Skeletal muscle cell (primary cell): ENCODE measurements at places on chromosomes 1 and 21.

DNA sequence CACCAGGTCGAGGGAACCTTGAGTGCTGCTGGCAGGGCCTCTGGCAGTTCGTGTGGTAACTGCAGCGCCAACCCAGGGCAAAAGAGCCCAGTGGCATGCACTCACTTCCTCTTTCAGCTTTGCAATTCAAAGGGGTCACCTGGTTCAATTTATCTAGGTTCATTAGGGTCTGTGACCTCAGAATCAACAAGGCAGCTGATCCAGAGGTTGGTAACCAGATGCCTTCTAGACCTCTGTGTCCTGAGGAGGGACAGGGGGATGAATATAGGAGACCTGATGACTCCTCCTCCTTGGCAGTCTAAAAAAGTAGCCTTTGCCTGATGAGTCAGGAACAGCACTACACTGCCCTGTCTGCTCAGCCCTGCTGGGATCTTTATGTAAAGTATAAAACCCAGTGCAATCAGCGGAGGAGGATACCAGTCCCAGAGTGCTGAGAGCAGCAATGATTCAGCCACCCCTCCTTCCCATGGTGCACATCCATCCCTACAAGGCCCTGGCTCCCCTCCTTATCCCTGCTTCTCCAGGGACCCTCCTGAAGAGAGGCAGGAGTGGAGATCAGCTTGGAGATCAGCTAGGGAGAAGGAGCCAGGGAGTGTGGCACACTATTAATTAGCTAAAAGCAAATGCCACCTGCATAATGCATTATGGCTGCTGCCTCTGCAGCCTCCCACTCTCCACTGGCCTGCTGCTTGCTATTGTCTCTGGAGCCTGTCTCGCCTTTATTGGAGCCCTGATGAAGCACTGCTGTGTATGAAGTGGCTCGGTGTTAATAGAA is 11.2 kb upstream of the FMOD start:
- DNase-seq: no peak

GRCh38 chr1:245383396-245384330 is 228.9 kb downstream of the KIF26B start:
- DNase-seq: no peak

DNA sequence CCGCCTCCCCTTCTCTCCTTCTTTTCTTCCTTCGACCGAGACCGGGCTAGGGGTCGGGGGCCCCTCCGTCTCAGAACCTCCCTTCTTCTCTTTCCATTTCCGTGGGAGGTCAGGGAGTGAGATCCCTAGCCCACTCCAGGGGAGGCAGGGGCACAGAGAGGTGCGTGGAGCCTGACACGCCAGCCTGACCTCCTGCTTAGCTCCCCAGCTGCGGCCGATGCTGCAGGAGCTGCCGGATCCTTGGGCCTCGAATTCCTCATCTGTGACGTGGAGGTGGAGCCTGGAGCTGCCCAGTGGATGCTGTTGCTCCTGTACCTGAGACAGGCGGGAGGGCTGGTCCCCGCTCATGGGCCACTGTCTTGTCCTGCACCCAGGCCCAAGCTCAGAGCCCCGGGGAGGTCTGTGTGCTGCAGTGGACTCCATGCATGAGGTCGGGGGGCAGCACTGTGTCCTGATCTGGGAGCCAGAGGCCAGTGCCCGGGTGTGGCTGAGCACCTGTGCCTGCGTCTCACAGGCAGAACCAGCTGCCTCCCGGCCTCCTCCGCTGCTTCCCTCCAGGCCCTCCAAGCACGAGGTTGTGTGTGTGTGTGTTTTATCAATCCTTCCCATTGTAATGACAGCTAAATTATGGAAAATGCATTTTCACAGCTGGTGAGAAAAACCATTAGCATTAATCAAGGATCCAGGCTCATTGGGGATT is 55.3 kb upstream of the TTC34 start:
- DNase-seq: no peak

GRCh38 chr1:53327182-53327913 is 522 bp downstream of the LRP8 start:
- DNase-seq: no peak

- DNase-seq: no peak
Observed at GRCh38 chr21:27643326-27643725, 676.4 kb upstream of the ADAMTS5 start.

- no peak for DNase-seq
Observed at GRCh38 chr1:63316984-63317816, 5.2 kb upstream of the FOXD3 start.

DNA sequence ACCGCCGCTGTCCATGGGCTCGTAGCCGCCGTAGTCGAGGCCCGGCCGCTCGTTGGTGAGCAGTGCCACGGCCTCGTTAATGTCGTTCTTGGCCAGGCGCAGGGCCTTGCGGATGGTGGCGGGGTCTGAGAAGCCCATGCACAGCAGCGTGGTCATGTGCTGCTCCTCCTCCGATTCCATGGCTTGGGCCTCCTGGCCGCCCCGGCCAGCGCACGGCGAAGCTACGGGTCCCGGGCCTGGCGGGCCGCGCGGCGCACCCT is 300 bp downstream of the USP24 start:
- DNase-seq: no peak

- no peak for DNase-seq
Observed at GRCh38 chr1:151897991-151898431, 11.3 kb downstream of the THEM4 start.

- DNase-seq: no peak
Observed at GRCh38 chr1:165350840-165351239, 5.7 kb downstream of the LMX1A start.

- no peak for DNase-seq
Observed at GRCh38 chr1:161872506-161872905, 106.4 kb downstream of the ATF6 start.

- DNase-seq: no peak
Observed at GRCh38 chr1:42004860-42005259, 86.1 kb upstream of the HIVEP3 start.

DNA sequence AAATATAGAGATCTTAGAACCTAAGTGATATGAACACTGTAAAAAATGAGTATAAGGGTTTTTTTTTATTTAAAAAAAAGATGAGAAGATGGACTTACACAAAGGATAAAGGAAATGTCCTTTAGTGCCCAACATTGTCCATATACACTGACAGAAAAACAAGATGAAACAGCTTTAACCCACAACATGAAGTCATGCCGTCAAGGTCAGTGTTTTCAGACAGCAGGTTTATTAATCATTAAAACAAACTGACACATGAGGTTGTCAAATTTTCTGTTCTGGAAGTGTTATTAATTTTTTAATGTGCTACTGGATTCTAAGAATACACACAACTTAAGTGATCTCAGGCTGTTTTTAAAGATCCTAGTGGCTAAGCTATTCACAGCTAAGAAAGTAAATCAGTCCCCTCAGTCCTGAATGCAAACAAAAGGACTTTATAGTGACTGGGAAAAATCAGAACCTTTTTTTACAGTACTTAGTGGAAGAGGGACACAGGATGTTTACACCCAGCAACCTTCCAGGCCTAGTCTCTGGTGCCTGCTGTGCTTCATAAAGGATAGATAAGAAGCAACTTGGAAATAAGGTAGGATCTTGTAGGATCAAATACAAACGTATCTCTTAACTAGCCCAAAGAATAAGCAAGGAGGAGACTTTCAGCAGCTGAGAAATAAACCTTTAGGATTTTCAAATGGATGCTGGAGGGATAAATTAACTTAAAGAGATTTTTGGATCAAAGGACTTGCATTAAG is 21.9 kb upstream of the PKN2 start:
- no peak for DNase-seq

DNA sequence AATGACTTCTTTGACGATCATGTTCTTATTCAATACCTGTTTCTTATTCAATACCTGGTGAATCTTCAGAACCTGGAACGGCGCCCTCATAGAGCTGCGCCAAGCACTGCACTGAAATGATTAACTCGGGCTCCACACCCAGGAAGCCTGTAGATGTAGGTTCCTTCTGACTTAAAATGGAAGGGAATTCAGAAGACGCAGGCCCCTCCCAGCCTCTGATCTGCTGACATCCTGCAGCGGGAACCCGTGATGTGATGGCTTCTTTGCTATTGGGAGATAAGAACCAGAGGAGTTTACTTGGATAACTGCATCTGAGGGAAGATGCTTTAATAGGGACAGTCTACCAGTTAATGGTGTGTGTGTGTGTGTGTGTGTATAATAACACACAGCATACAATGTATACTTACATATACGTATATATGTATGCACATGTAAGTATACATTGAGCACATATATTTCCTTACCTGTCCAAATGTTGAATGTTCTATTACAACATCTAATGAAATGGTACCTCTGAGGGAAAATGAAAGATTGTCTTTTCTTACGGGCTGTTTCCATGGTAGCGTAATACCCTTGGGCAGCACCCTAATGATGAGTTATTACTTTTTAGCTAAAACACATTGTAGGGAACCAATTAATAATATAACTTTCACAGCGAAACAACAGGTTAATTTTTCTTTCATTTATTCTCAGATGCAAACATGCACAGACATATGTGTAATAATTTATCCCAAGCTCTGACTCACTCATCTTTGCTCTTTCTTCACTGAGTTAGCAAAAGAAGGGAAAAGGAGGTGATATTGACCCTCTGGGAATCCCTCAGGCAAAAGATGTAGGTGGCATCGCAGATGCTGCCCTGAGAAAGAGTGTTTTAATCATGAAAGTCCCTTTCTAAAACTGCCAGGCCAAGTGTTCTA is 379.8 kb downstream of the SIPA1L2 start:
- DNase-seq: no peak
